Vein endothelial cell (primary cell): ENCODE measurements at places on chromosomes 4 and X. TPM values are rescaled to one million over a fixed set of nuclear protein-coding genes. Genes with fewer than 3 reads are reported as not detected.

TIGD2 gene
- 3.3 and 4.1 TPM in 2 replicates for total RNA-seq

GPRASP2 gene
- total RNA-seq: 11.5 and 13.1 TPM in 2 replicates

GAB3 gene
- 9.4 and 18.0 TPM in 2 replicates for total RNA-seq

SHISA3 gene
- 0.65 and 1.8 TPM in 2 replicates for total RNA-seq

EFNB1 gene
- 32.3 and 63.0 TPM in 2 replicates for total RNA-seq

FOXR2 gene
- total RNA-seq: not detected in 2 replicates

KCNIP4 gene
- total RNA-seq: not detected in 2 replicates

ALB gene
- total RNA-seq: not detected in 2 replicates

GAGE12F gene
- not detected in 2 replicates for total RNA-seq

GAGE13 gene
- not detected in 2 replicates for total RNA-seq

BTC gene
- total RNA-seq: under 0.01 and 0.10 TPM in 2 replicates

MOSPD2 gene
- 12.1 and 19.7 TPM in 2 replicates for total RNA-seq

PLP1 gene
- not detected in 2 replicates for total RNA-seq

GPM6B gene
- total RNA-seq: under 0.01 and 0.33 TPM in 2 replicates
